ENCODE measurements at places on chromosomes 2 and 18.
A peak's percentile ranks its signal among the peaks of the same experiment; 100 is the strongest.

- no peak for DNase-seq
Measured at GRCh38 chr2:120517751-120518469, 172.0 kb downstream of the INHBB start.

- DNase-seq: no peak
Measured at GRCh38 chr18:9831036-9831722, 54.6 kb upstream of the TXNDC2 start.

GRCh38 chr2:10963155-10963554, 51.4 kb downstream of the KCNF1 start:
- DNase-seq: no peak

DNA sequence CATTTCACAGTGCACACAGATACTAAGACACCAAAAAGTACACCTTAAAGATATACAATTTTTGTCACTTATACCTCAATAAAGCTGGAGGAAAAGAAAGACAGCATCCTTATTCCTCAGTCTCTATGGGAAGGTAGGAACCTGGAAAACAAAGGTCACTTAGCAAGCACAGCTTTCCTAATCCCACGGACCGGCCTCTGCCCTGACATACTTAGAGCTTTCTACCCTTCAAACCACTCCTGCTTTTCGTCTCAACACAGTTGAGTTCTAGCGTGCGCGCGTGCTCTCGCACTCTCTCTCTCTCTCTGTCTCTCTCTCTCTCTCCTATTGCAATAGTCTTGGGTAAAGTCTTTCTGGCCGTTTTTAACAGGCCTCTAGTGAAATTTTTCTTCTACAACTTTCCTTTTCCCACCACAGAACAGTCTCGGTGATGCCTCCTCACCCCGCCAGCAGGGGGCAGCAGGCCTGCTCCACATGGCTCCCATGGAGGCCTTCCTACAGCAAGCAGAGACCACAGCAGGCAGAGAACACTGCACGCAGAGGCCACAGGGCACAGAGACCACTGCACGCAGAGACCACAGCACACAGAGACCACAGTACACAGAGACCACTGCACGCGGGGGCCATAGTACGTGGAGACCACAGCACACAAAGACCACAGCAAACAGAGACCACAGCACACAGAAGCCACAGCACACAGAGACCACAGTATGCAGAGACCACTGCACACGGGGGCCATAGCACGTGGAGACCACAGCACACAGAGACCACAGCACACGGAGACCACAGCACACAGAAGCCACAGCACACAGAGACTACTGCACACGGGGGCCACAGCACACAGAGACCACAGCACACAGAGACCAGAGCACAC, 106.9 kb downstream of the FBXO15 start:
- peak; percentile 46 for DNase-seq

- no peak for DNase-seq
Measured at GRCh38 chr2:55156984-55157383, 75.1 kb downstream of the CLHC1 start.

DNA sequence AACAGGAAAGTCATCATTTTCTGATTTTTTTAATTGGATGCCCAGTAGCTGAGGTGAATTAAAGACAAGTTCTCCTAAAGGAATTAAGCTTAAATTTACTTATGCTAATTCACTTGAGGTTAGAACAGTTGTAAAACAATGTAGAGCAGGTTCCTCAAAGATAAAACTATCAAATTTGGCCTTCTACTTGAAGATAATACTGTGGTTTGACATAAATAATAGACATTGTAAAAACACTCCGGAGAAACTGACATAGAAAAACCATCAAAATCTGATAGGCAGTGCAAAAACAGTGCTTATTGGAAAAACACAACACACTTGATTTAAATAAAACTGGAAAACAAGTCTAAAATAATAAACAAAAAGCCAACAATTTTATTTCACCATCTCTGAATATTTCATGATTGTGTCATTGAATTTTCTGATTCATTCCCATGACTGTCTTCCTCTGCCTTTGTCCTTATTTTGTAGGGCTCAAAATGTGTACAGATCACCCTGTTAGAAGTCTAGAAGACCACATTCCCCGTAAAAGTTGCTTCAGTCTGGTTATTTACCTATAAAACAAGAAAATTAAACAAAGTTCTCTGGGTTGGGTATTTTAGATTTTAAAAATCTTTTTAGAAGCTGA, 28.3 kb upstream of the SLC40A1 start:
- DNase-seq: no peak

DNA sequence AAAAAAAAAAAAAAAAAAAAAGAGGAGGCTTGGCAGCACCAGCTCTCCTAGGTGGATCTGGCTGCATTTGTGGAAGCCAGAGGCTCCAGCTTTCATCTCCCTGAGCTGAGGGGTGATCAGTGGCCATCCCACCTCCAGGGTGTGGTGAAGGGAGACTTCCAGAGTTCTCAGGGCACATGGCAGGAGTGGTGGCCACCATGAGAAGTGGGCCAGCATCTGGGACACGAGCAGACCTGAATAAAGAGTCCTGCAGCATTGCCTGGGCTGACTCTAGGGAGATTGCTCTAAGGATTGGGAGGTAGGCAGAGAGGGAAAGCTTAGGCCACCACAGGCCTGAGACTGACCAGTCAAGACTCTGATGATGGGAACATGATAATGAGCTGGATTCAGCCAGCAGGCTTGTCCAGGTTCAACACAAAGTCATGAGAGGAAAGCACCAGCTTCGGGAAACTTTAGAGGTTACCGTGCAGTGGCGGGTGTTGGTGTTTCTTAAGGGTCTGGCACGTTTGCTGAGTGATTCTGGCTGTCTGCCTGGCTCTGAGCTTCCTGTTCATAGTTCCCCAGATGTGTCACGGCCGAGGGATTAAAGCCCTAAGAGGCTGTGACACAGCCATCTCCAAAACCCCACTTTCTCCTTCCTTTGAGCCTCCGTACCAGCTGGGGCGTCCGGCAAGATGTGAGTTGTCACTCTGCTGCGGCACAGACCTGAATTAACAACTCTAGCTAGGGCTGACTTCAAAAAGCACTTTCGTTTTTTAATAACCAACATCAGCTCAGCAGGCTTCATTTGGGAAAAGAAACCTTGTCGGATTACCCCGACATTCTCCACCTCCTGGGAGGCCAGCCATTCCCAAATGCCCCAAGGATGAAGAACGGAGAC, 38.3 kb upstream of the IL1R1 start:
- DNase-seq: no peak

- DNase-seq: no peak
Measured at GRCh38 chr2:157262248-157262647, 4.7 kb downstream of the GALNT5 start.

- DNase-seq: no peak
Measured at GRCh38 chr2:9754532-9754887, 88.8 kb upstream of the TAF1B start.

DNA sequence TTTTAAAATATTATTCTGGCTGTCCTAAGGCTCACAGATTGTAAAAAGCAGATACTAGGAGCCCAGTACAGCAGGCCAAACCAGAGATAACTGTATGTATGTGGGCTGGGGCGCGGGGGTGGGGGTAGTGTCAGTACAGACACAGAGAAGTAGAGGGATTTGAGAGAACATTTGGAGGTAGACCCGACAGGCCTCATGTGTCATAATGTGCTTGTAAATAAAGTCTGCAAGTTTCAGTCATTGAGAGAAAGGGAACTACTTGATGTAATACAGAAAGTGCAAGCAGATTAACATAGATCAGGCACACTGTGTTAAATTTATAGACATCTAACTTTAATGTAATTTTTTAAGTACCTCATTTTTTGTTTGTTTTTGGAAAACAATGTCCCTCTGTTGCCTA, 7.4 kb upstream of the POLI start:
- no peak for DNase-seq

GRCh38 chr2:202221873-202222272, 16.5 kb downstream of the SUMO1 start:
- DNase-seq: no peak

GRCh38 chr2:3503046-3503445, 16.3 kb downstream of the ADI1 start:
- no peak for DNase-seq

DNA sequence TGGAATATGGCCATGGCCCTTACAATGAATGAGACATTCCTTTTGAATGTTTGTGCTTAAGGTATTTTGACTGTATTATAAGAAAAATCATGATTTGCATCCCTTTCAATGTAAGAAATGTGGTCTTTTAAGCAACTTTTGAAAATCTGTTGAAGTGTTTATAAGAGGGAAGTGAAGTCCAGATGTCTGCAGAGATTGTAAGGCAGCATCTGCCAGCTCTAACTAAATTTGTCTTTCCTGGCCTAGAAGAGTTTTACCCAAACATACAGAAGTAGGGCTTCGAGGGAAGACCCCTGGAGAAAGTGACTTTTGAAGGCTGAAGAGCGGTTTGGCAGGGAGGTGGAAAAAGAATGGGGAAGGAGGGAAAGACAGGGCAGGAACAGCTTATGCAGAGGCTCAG, 12.2 kb downstream of the EML6 start:
- DNase-seq: no peak

- no peak for DNase-seq
Measured at GRCh38 chr2:240868286-240869108, at the start of gene AGXT. Gene AGXT (plus strand): TSS chr2:240868824. CDS start chr2:240868866, 42 bp downstream.

- DNase-seq: no peak
Measured at GRCh38 chr2:115574667-115575066, 1132.2 kb downstream of the DPP10 start.

DNA sequence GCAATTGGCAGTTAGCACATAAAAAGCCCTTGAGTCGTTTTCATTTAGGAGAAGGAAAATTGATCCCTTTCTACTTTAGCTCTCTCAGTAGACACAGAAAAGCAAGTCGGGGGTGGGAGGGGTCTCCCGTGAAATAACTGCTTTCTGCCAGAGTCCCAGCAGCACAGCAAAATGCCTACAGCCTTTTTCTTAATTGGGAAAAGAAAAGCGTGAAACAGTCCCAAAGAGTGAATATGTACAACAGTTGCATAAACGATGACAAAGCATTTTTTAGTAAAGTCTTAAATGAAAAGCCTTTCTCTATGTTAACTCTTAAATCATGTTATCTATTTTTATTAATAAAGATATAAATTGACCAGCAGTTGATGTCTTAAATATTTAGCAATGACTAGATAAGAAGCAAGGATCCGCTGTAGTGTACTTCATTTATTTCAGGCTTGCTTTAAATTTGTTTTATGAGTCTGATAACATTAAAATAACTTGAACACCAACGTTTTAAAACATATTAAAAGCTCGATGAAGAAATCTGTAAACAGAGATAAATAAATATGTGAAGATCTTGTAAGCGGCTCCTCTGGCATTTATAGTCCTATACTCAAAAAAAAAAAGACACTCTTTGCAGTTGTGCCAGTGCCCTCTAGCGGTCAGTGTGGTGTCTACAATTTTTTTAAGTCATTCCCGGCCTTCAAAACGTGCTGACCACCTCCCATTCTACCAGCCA, 42.3 kb upstream of the ATIC start:
- peak; percentile 85 for DNase-seq

DNA sequence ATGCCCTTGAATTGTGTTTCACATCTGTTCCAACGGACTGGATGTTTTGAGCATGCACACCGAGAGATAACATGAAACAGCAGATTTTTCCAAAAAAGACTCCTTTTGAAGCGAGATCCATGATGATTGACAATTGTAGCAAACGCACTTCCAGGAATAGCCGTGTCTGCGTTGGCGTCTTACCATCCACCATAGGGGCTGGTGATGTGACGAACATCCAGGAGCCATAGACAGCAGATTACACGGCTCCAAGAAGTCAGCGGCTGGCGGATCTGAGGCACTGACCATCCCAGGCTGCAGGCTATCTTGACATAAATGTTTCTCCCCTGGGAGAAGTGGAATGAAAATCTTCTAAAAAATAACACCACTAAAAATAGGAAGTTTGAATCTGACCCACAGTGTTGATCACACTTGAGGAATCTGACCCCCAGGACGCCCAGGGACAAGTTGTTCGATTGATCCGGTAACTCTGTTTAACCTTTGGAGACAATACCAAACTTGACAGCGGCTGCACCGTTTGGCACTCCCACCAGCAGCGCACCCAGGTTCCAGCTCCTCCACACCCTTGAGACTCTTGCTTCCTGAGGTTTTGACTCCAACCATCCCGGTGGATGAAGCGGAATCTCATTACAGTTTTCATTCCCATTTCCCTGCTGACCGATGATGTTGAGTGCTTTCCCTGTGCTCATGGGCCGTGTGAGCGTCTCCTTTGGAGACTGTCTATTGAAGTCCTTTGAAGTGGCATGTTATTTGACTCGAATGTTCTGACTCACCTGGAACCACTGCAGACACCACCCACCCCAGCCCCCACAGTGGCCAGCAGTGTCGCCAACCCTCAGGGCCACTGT, 140.0 kb upstream of the GPC1 start:
- DNase-seq: no peak

GRCh38 chr2:178208817-178209216, 14.5 kb downstream of the OSBPL6 start:
- DNase-seq: no peak

GRCh38 chr2:197307933-197308521, 2.6 kb downstream of the ANKRD44 start:
- no peak for DNase-seq

DNA sequence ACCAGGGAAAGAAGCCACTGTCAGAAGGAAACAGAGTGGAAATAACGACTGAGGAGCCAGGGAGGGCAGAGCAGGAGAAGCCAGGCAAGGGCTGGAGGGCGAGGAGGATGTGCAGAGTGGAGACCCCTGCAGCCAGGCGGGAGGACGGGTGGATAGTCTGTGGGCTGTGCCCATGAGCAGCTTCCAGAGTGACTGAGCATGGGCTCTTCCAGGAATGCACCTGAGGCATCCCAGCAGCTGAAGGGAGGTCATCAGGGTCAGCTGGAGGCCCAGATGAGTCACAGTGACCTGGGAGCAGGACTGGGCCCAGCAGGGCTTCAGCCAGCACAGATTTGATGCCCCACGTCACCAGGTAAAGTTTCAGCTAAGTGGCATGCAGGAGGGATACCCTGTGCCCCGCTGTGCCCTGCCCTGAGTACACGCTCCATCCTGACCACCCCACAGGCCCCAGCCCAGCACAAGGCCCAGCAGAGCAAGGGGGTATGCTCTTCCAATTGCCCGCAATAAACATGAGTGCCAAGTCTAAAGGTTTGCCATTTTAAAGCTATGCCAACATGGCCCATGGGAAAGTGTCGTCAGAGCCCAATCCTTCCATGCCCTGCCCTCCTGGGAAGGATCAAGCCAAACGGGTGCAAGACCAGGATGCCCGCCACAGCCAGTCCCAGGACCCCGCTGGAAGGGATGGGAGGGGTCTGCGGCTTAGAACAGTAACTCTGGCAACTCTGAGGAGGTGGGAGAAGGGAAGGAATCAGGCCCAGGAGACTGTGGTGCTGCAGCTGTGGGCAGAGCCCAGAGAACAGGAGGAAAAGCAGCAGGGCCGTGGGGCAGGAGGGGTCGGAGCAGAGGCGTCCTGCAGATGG, 85.7 kb downstream of the SEPTIN10 start:
- no peak for DNase-seq

DNA sequence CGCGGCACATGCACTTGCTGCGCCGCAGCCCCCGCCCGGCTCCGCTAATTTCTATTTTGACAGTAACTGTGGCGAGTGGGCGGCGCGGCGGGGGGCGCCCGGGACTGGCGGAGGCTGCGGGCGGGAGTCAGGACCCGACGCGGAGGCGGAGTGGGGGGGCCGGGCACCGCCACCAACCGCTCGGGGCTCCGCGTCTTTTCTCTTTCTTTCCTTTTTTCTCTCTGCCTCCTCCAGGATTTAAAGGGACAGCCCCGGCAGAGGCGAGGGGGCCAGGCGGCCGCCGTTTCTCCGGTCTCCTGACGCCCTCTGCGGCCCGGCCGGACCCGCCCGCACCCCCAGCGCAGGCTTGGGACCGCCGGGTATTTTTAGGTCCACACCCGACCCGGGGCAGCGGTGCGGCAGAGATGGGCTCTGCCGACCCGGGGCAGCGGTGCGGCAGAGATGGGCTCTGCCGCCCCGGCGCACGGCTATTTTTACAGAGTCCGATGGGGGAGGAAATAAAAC, 460 bp upstream of the ZBTB7C start:
- no peak for DNase-seq

- no peak for DNase-seq
Measured at GRCh38 chr2:240837621-240838020, 17.6 kb upstream of the KIF1A start.
